ENCODE measurements at places on chromosomes 2 and 18. TPM values are rescaled to one million over a fixed set of nuclear protein-coding genes. Genes with fewer than 3 reads are reported as not detected.

The CTLA4 gene
- not detected for total RNA-seq

The UGT1A3 gene
- total RNA-seq, result not detected

The EPHA4 gene
- total RNA-seq, result 0.54 TPM

The C2orf72 gene
- total RNA-seq, result 6.5 TPM

The MAP2 gene
- 0.28 TPM for total RNA-seq

The G6PC2 gene
- total RNA-seq, result not detected

The TGFBRAP1 gene
- 16.3 TPM for total RNA-seq

The METTL4 gene
- total RNA-seq, result 6.8 TPM

The RNPEPL1 gene
- 63.0 TPM for total RNA-seq

The STPG4 gene
- total RNA-seq, result not detected

The OSBPL1A gene
- total RNA-seq, result 12.9 TPM

The LBH gene
- total RNA-seq, result 125 TPM

The GPN1 gene
- total RNA-seq, result 59.4 TPM

The BCL11A gene
- total RNA-seq, result 0.04 TPM

The AQP12B gene
- total RNA-seq, result not detected

The GTF2A1L gene
- not detected for total RNA-seq

The TFCP2L1 gene
- total RNA-seq, result 0.85 TPM

The SPP2 gene
- not detected for total RNA-seq

The FOXI3 gene
- total RNA-seq, result not detected

The CDKL4 gene
- not detected for total RNA-seq

The TEX44 gene
- not detected for total RNA-seq

The SMARCAL1 gene
- total RNA-seq, result 13.5 TPM

The KLHL41 gene
- total RNA-seq, result 0.20 TPM

The SFT2D3 gene
- 4.4 TPM for total RNA-seq

Measured in A549 treated with DMSO at 1 μM for 4 hours (cell line).